ENCODE measurements at places on chromosomes 16 and 17. TPM values are rescaled to one million over a fixed set of nuclear protein-coding genes. Genes with fewer than 3 reads are reported as not detected.

DNA sequence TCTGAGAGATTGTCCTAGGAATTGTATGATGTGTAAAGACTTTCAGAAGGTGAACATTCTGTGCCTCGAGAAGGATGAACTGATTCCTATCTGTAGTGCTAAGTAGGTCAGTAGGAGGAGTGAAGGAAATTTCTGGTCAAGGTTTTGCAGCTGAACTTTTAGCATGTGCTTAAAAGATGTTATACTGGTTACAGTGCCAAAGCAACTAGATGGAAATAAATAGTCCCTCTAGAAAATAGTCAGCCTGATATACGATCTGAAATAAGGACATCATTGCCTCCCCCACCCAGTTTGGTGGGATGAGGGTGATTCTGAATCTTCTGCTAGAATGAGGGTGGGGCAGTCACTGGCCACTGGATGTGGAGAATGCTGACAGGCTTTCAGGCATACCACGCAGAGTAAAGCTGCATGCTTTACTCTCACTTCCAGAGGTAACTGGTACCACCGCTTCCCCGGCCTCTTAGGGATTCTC, 57.2 kb upstream of the VPS4A start:
- DNase-seq, result no peak

The LRRC36 gene
- total RNA-seq, result 9.2 TPM

- no peak for DNase-seq
These were observed 59.6 kb downstream of the ANKFY1 start for GRCh38 chr17:4204190-4204589.

GRCh38 chr17:74430385-74430705, 1.5 kb upstream of the GPRC5C start:
- DNase-seq, result peak; percentile 19

DNA sequence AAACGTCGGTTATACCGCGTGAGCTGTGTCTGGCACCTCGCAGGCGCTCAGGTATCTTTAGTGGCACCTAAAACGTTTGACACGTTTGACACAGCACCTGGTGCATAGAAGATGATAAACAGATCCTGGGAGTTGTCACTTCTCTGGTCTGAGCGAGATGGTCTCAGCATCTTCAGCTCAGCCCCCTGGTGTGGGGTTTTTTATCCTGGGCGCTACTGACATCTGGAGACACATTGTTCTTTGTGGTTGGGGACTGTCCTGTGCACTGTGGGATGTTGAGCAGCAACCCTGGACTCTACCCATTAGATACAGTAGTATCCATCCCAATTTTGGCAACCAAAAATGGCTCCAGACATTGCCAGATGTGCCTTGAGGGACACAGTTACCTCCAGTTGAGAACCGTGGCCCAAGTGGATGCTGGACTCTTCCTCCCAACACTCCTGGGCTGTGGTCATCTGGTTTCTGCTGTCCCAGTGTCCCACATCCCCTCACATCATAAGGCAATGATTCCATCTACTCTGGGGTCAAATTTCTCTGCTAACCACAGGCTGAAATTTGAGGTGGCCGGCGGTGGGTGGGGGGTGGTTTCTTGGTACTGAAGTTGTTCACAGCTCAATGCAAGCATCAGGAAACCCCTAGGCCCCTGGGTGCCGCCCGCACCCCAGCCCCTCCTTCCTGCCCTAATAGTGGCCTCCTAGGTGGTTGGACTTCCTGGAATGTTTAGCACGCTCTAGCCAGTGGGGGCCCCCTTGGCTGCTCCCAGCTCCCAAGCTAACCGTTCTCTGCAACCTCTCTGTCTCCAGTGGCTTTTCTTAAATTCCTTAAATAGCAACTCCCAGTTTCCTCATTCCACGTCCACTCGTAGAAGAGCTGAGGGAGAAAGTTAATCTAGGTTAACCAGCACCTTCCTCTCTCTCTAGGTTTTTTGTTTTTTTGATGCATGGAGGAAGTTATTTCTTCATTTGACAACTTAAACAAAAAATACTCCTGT, 124.8 kb downstream of the ABCC1 start:
- peak; percentile 90 for DNase-seq

GRCh38 chr16:1028056-1028455, 44.5 kb upstream of the SSTR5 start:
- no peak for DNase-seq

The TERB1 gene
- total RNA-seq, result 0.59 TPM

The HOXB7 gene
- 31.3 TPM for total RNA-seq

DNA sequence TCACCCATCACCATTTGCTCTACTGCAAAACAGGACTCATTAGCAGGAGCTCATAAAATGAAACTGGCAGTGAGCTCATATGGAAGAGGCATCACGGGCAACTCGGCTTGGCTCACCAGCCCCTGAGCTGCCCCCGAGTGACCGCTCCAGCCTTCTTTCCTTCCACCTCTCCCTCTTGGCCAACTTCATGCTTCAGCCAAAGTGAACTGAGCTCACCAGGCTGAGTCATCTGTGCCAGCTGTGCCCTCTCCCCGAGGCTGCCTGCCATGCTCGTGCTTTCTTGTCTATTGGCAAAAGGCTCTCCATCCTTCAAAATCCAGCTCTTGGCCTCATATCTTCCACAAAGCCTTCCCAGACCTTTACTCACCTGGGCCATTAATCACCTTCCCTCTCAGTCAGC, 391.4 kb downstream of the WWOX start:
- DNase-seq, result no peak

The RAB34 gene
- total RNA-seq, result 34.5 TPM

DNA sequence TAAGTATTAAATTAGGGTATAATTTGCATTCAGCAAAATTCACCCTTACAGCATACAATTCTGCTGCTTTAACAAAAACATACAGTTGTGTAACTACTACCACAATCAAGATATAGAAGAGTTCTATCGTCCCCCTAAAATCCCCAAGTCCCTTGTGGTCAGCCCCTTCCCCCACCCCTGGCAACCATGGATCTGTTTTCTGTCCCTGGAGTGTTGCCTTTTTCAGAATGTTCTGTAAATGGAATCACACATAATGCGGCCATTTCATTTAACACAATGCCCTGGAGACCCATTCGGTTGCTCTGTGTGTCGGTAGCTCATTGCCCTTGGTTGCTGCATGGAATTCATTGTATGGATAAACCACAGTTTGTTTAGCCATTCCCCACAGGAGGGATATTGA, 190.2 kb downstream of the IRX5 start:
- DNase-seq, result no peak

DNA sequence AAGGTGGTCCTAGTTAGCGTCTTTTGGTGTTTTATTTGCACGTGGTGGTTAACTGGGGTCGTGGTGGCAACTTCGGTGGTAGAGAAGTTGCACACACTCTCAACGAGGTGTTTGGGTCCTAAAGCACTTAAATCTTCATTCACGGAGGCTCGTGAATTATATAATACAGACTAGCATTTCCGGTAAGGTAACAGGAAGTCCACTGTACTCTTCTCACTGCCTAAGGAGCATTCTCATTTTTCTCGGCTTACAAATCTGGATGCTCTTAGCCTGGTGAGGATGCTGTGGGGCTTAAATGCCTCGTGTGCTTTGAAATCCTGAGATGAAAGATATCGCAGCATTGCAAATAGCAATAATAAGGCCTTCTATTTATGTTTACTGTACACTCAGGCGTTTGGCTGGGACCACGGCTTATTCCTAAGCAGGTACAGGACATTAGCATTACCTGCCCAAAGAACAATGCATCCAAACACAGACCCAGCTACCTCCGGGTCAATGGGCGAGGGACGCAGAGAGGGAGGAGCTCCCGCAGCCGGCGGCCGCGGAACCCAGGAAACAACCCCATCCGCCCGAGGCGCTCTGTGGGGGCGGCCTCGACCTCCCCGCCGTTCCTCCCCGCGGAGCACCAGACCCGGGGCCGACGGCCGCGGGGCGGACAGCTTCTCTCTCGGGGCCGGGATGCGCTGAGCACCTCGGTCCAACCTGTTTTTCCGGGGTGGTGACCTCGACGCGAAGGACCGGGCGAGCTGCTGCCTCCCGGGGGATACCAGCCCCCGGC, 856 bp downstream of the DNAJA2 start:
- peak; percentile 57 for DNase-seq

GRCh38 chr16:35152067-35152627, 1692.7 kb downstream of the TP53TG3F start:
- no peak for DNase-seq

The SUZ12 gene
- 47.5 TPM for total RNA-seq

The KRTAP2-3 gene
- total RNA-seq, result 18.2 TPM

The BLTP2 gene
- total RNA-seq, result 160 TPM

DNA sequence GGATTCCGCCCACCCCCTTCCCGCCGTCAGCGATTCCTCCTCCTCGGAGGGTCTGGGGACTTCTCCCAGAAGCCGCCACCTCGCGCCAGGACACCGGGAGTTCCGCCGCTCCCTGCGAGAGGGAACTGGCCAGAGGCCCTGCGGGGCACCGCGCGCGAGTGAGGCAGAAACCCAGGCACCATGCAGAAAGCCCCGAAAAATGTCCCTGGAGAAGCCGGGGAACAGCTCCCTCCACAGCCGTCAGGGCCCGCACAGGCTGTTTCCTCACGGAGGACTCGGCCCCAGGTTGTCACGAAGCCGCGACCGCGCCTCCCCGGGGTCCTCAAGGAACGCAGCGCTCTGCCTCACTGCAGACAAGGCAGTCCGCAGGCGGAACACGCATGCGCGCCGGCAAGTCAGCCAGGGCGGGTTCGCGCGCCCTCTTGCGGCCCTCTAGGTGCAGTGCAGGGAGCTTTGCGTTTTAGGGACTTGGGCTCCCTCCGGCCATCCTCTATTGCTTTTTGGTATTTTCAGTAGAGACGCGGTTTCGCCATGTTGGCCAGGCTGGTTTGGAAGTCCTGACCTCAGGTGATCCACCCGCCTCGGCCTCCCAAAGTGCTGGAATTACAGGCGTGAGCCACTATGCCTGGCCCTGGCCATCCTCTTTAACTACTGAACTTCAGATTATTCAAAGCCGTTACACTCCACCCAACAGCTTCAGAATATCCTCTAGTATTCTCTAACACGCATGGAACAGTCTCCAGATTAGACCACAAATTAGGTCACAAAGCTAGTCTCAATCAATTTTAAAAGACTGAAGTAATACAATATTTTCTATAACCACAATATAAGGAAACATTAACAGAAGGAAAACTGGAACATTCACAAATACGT, 20.3 kb upstream of the ZNF287 start:
- peak; percentile 87 for DNase-seq

- DNase-seq, result no peak
These were observed 39.6 kb downstream of the GPRC5B start for GRCh38 chr16:19844945-19845641.

GRCh38 chr17:17387498-17388362, 84.6 kb downstream of the NT5M start:
- DNase-seq, result peak; percentile 89

DNA sequence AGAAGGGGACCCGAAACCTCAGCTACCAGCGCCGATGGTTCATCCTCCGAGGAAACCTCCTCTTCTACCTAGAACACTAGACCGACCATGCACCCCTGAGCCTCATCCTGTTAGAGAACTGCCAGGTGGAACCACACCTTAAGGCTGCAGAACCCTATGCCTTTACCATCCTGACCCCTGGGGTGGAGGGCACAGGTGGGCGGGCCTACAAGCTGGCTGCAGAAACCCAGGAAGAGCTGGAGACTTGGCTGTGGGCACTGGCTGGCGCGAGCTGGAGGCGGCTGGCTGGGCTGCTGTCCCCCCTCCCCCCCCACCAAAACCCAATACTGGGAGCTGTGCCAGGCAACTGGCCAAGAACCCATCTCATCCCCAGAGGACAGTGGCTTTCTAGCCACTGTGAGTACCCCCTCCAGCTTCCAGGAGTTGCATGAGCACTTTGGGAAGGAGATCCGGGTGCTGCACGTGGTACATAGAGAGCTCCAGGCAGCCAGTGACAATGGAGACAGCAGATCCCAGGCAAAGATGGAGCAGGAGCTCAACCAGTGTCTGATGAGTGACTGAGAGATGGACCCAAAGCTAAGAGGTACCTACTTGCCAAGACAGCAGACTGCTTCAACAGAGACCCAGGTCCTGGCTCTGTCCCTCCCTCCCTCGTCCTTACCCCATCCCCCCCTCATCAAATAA, 1.4 kb upstream of the CD2BP2 start:
- DNase-seq, result no peak

GRCh38 chr16:28117168-28117565, 53.7 kb upstream of the GSG1L start:
- DNase-seq, result no peak

DNA sequence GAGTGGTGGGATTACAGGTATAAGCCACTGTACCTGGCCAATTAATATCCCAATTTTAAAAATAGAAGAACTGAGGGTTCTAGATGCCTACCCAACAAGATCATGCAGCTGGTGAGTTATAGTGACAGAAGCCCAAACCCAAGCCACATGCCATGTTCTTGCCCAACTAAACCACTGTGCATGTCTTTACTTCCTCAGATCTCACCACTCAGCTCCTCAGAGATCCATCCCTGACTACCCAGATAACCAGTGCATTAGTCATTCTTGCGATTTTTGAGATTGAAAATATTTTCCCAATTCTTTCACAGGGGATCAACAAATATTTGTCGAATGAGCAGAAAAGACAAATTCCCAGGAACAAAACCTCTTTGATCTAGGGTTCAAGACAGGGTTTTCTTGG, 303.1 kb downstream of the CBLN1 start:
- DNase-seq, result no peak

All from Calu3 (cell line).